Endodermal cell (in vitro differentiated cells): ENCODE measurements at places on chromosomes 1 and 21. TPM values are rescaled to one million over a fixed set of nuclear protein-coding genes. Genes with fewer than 3 reads are reported as not detected.

DNA sequence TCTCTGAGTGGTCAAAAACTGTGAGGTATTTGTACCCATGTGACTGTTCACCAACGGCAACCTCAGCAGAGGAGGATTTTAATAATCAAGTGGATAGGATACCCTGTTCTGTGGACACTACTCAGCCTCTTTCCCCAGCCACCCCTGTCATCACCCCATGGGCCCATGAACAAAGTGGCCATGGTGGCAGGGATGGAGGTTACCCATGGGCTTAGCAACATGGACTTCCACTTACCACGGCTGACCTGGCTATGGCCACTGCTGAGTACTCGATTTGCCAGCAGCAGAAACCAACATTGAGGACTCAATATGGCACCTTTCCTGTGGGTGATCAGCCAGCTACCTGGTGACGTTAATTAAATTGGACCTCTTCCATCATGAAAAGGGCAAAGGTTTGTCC is 1782.7 kb downstream of the PLA2G4A start:
- H3K27me3 ChIP-seq = no peaks in the 10 kb centered on the region
- no peak overlapping the region for H3K27ac ChIP-seq
- DNase-seq = no peak
- no peaks in the 10 kb centered on the region for H3K4me1 ChIP-seq
- no peak overlapping the region for H3K4me3 ChIP-seq

Gene AZIN2
- 3.0 to 4.3 TPM (median 3.3 TPM) in 3 replicates for total RNA-seq

- no peak for DNase-seq
- no peak overlapping the region for H3K27ac ChIP-seq
- peaks cover 61% of the 10 kb centered on the region for H3K36me3 ChIP-seq
- H3K4me3 ChIP-seq = no peak overlapping the region
- H3K4me1 ChIP-seq = no peaks in the 10 kb centered on the region
These were observed 83.4 kb downstream of the TRIM33 start for GRCh38 chr1:114427612-114428011.

DNA sequence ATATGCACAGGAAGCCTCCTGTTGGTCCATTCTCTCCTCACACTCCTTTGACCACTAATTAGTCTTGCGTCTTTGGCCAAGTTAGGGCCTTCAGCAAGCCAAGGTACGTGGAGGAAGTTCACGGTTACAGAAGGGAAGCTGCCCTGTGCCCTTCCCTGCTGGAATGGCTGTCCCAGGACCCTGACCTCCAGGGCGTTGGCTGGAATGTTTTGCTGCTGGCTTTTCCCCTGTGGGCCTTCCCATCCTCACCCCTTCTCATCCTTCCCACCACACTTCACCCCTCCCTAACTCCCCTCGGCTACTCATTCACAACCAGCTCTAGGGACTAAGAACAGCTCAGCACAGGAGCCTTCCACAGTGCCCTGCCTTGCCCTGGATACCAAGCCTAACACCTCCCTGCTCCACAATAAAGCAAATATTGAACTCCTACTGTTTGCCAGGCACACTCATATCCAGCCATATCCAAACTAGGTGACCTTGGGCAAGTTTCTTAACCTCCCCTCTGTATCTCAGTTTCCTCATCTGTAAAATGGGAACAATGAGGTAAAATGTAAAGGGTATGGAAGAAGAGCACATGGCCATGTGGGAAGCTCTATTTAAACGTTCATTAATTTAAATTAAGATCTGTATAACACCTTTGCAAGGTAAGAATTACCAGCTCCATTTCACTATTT is 8.8 kb upstream of the CDCP2 start:
- H3K27me3 ChIP-seq = no peaks in the 10 kb centered on the region
- H3K4me3 ChIP-seq = no peak overlapping the region
- no peak overlapping the region for H3K27ac ChIP-seq

Gene CLIC6
- 1.4 and 1.7 TPM in 2 replicates for total RNA-seq

DNA sequence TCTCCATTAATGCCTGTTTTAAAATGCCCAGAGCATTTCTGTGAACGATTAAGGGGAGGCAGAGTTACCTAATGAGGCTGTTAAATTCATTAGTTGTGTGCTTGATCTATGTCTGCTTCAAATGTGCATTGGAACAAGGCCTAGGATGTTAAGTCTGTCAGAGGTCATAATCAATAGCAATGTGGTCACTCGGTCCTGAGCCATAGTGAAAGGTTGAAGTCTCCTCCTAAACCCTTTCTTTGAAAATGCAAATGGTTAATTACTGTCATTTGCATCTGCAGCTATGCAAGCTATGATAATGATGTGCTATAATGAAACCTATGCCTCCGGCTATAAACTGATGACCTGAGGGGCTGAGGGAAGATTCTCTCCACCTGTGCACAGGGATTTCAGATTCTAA is 114.2 kb upstream of the NR5A2 start:
- H3K36me3 ChIP-seq = no peaks in the 10 kb centered on the region
- DNase-seq = no peak
- H3K4me1 ChIP-seq = no peaks in the 10 kb centered on the region
- H3K4me3 ChIP-seq = no peak overlapping the region
- no peak overlapping the region for H3K27ac ChIP-seq
- no peaks in the 10 kb centered on the region for H3K27me3 ChIP-seq

GRCh38 chr1:14549897-14550620 is 48.4 kb upstream of the KAZN start:
- no peaks in the 10 kb centered on the region for H3K36me3 ChIP-seq
- H3K27me3 ChIP-seq = no peaks in the 10 kb centered on the region
- H3K4me3 ChIP-seq = no peak overlapping the region
- H3K27ac ChIP-seq = no peak overlapping the region

Gene AIRE
- total RNA-seq = 1.2 to 4.0 TPM (median 1.2 TPM) in 3 replicates

DNA sequence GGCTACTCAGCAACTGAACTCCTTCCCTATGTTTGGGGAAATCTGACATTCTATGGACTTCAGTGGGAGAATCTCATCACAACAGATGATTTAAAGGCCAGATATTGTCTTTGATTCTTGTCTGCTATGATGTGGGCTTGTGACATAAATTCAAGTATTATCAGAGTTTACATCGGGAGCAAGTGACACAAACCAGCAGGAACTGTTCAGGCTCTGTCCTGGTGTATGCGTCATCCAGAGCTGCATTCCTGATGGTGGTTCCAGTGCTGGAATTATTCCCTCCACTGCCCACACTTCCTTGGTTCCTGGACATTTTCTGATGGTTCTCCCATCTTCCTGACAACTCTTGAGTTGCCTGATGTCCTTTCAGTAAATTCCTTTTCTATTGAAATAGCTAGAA is 10.8 kb upstream of the LSM10 start:
- H3K27me3 ChIP-seq = no peaks in the 10 kb centered on the region
- H3K36me3 ChIP-seq = no peaks in the 10 kb centered on the region
- no peak overlapping the region for H3K27ac ChIP-seq
- H3K4me1 ChIP-seq = no peaks in the 10 kb centered on the region
- no peak overlapping the region for H3K4me3 ChIP-seq

- H3K27ac ChIP-seq = no peak overlapping the region
- DNase-seq = no peak
- H3K27me3 ChIP-seq = no peaks in the 10 kb centered on the region
- H3K4me3 ChIP-seq = no peak overlapping the region
These were observed 46.5 kb upstream of the LPGAT1 start for GRCh38 chr1:211876851-211877590.

Gene OR2T11
- not detected in 3 replicates for total RNA-seq

Gene PALMD
- total RNA-seq = 0.26 and 0.50 TPM in 2 replicates

DNA sequence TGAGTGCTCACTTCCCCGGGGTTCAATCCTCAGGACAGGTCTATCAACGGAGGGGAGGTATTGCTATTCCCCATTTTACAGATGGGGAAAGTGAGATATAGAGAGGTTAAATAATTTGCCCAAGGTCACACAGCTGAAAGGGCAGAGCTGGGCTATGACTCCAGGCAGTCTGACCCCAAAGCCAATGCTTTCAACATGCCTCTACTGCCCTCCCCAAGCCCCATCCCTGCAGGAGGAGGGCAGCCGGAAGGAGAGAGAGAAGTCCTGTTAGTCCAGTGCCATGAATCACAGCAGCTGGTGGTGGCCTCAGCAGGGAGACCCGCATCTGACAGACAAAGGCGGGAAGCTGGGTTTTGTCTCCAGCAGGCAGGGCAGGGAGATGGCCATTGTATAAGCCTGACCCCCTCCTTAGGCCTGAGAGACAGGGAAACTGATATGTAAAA is 20.0 kb upstream of the CLIC4 start:
- no peaks in the 10 kb centered on the region for H3K27me3 ChIP-seq
- peaks cover 5% of the 10 kb centered on the region for H3K4me1 ChIP-seq
- H3K27ac ChIP-seq = peak overlapping the region; percentile 67
- no peaks in the 10 kb centered on the region for H3K36me3 ChIP-seq
- DNase-seq = peak; percentile 95
- no peak overlapping the region for H3K4me3 ChIP-seq

DNA sequence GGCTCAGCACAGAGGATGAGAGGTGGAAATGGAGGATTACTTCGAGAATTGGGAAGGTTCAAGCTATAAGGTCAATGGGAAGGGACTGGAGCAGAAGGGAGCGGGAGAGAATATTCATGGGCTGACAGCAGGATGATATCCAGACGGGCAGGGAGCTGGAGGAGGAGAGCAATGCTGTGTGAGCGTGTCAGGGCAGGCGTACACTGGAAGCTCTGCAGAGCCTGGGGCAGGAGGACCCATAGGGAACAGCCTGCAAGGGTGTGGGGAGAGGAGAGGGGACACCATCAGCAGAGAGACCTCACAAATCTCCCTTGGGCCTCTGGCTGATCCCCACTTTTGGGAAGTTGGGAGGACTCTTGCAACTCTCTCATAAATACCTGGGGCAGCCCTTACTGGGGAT is 13.7 kb downstream of the CSF1 start:
- no peaks in the 10 kb centered on the region for H3K4me1 ChIP-seq
- H3K27me3 ChIP-seq = no peaks in the 10 kb centered on the region
- no peaks in the 10 kb centered on the region for H3K36me3 ChIP-seq
- DNase-seq = no peak
- no peak overlapping the region for H3K4me3 ChIP-seq
- no peak overlapping the region for H3K27ac ChIP-seq

- H3K4me1 ChIP-seq = no peaks in the 10 kb centered on the region
- peak; percentile 72 for DNase-seq
- H3K27ac ChIP-seq = no peak overlapping the region
- no peaks in the 10 kb centered on the region for H3K27me3 ChIP-seq
These were observed 314.0 kb downstream of the PTPRU start for GRCh38 chr1:29550119-29550841.

GRCh38 chr1:110309139-110309538 is 30.0 kb upstream of the RBM15 start:
- no peak overlapping the region for H3K4me3 ChIP-seq
- no peaks in the 10 kb centered on the region for H3K27me3 ChIP-seq
- H3K36me3 ChIP-seq = no peaks in the 10 kb centered on the region
- peak; percentile 56 for DNase-seq

DNA sequence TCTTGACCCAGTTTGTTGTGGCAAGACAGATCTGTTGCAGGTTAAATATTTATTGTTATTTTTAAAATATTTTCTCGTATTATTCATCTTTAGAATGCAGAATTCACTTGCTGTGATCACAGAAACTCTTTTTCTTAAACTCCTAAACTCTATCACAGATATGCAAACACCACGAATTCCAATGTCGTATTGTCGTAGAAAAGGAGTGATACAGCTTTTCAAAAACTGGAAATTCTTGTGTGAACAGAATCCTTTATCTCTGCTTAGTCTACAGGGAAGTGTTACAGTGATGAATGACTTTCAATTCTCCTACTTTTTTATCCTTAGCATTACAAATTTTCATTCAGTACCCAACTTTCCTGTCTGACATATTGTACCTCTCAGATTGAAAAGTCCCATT is 1329.5 kb upstream of the B3GALT2 start:
- no peaks in the 10 kb centered on the region for H3K36me3 ChIP-seq
- H3K27me3 ChIP-seq = no peaks in the 10 kb centered on the region
- DNase-seq = no peak
- H3K27ac ChIP-seq = no peak overlapping the region

DNA sequence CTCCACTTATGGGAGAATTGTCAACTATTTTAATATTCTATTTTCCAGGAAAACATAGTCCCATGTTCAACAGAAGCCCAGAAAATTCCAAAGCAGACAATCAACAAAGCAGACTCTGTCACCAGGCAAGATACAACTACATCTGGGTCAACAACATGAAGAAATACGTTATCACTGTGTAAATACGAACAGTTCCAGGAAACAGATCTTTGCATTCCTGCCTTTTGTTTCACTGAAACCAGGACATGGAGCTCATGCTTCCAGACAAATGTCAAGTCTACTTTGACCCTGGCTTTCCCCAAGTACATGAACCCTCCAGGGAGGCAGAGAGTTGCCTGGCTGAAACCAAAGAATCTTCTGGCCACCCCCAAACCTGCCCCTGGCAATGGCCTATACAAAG is 106.7 kb downstream of the SETD4 start:
- peaks cover 7% of the 10 kb centered on the region for H3K4me1 ChIP-seq
- no peak overlapping the region for H3K27ac ChIP-seq
- H3K27me3 ChIP-seq = no peaks in the 10 kb centered on the region
- H3K4me3 ChIP-seq = peak overlapping the region; percentile 20
- H3K36me3 ChIP-seq = no peaks in the 10 kb centered on the region
- no peak for DNase-seq

- H3K27ac ChIP-seq = no peak overlapping the region
- no peak for DNase-seq
- no peak overlapping the region for H3K4me3 ChIP-seq
- no peaks in the 10 kb centered on the region for H3K4me1 ChIP-seq
- no peaks in the 10 kb centered on the region for H3K36me3 ChIP-seq
These were observed 164.8 kb upstream of the COL6A1 start for GRCh38 chr21:45816794-45817193.

DNA sequence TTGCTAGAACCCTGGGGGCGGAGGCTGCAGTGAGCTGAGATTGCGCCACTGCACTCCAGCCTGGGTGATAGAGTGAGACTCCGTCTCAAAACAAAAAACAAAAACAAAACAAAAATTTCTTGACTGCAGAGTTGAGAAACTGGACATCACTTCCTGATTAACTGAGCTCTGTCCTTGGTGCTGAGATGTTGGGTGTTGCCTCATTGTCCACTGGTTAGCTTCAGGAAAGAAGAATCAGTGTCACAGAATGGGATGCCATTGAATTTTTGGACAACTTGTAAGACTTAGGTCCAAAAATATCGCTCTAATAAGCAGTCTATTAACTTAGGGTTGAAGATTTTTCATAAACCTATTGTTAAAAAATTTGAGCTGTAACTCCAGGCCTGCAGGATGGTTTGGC is 23.8 kb upstream of the KCNA10 start:
- H3K4me1 ChIP-seq = no peaks in the 10 kb centered on the region
- H3K27me3 ChIP-seq = peaks cover 16% of the 10 kb centered on the region
- no peak overlapping the region for H3K27ac ChIP-seq
- H3K4me3 ChIP-seq = no peak overlapping the region
- H3K36me3 ChIP-seq = no peaks in the 10 kb centered on the region

- peaks cover 31% of the 10 kb centered on the region for H3K36me3 ChIP-seq
- DNase-seq = peak; percentile 52
- H3K4me3 ChIP-seq = no peak overlapping the region
- peaks cover under 1% of the 10 kb centered on the region for H3K4me1 ChIP-seq
- H3K27me3 ChIP-seq = peaks cover 14% of the 10 kb centered on the region
These were observed 23.8 kb downstream of the ATP8B2 start for GRCh38 chr1:154349121-154349520.

- H3K27me3 ChIP-seq = no peaks in the 10 kb centered on the region
- no peak overlapping the region for H3K4me3 ChIP-seq
- no peaks in the 10 kb centered on the region for H3K36me3 ChIP-seq
- peaks cover 4% of the 10 kb centered on the region for H3K4me1 ChIP-seq
These were observed 90.0 kb upstream of the HNRNPU start for GRCh38 chr1:244954359-244954758.

GRCh38 chr21:44957047-44957831 is 17.4 kb downstream of the SLX9 start:
- DNase-seq = no peak
- peak overlapping the region; percentile 85 for H3K27ac ChIP-seq
- H3K4me1 ChIP-seq = no peaks in the 10 kb centered on the region
- peaks cover 44% of the 10 kb centered on the region for H3K36me3 ChIP-seq
- H3K4me3 ChIP-seq = no peak overlapping the region

Gene ZCCHC17
- 46.8 and 47.6 TPM in 2 replicates for total RNA-seq

Gene LIN28A
- total RNA-seq = 997 and 1,041 TPM in 2 replicates
